ENCODE measurements at places on chromosomes 11 and 22. TPM values are rescaled to one million over a fixed set of nuclear protein-coding genes. Genes with fewer than 3 reads are reported as not detected.

Gene IGHMBP2
- total RNA-seq, result 27.6 TPM

GRCh38 chr11:1490651-1491050 is 4.1 kb upstream of the MOB2 start:
- no peaks in the 10 kb centered on the region for H3K27me3 ChIP-seq
- H3K4me3 ChIP-seq, result no peak overlapping the region
- DNase-seq, result no peak
- no peaks in the 10 kb centered on the region for H3K36me3 ChIP-seq
- no peak overlapping the region for H3K27ac ChIP-seq

GRCh38 chr11:92929246-92929645 is 40.2 kb upstream of the MTNR1B start:
- no peak overlapping the region for H3K4me3 ChIP-seq
- H3K4me1 ChIP-seq, result no peaks in the 10 kb centered on the region
- H3K27ac ChIP-seq, result no peak overlapping the region
- H3K27me3 ChIP-seq, result no peaks in the 10 kb centered on the region

DNA sequence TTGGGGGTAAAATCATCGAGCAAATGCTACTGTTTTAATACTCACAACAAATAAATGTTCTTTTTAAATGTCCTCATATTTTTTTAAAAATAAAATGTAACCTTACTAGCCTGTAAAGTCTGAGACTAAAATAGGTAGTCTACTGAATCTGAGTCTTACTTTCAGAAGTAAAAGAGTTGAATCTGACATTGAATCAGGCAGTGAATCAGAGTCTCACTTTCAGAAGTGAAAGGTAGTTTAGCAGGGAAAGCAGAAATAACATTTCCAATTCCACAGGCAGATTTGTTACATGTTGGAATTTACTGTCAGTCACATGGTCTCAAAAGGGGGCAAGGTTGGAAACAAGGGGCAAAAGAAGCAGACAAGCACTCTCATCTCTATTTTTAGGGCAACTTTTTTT is 143.0 kb downstream of the ELP4 start:
- DNase-seq, result no peak
- H3K4me1 ChIP-seq, result no peaks in the 10 kb centered on the region
- no peak overlapping the region for H3K4me3 ChIP-seq

- peak overlapping the region; percentile 90 for H3K4me3 ChIP-seq
- peak; percentile 44 for DNase-seq
- H3K4me1 ChIP-seq, result peaks cover 59% of the 10 kb centered on the region
- H3K36me3 ChIP-seq, result peaks cover 14% of the 10 kb centered on the region
- H3K27ac ChIP-seq, result peak overlapping the region; percentile 55
- H3K27me3 ChIP-seq, result no peaks in the 10 kb centered on the region
Measured at GRCh38 chr11:63839508-63840355, 822 bp downstream of the MARK2 start.

DNA sequence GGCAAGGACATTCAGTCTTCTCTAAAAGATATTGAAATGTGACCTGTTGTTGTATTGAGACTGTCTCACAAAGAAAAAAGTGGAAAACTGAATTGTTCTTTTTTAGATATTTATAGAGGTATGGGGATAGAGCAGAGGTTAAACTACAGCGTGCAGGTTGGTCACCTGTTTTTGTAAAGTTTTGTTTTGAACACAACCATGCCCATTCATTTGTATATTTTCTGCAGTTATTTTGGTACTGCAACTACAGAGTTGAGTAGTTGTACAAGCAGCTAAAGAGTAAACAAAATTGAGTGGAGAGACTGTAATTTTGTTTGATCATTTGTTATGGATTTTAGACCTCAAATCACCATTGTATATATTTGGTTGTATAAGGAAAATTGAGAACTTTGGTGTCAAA is 11.3 kb downstream of the EED start:
- DNase-seq, result no peak
- H3K4me3 ChIP-seq, result no peak overlapping the region
- H3K36me3 ChIP-seq, result peaks cover 52% of the 10 kb centered on the region
- H3K27me3 ChIP-seq, result no peaks in the 10 kb centered on the region
- no peak overlapping the region for H3K27ac ChIP-seq

Gene GLB1L3
- not detected for total RNA-seq

GRCh38 chr11:108662700-108663099 is 2.2 kb upstream of the DDX10 start:
- H3K27ac ChIP-seq, result no peak overlapping the region
- H3K4me3 ChIP-seq, result no peak overlapping the region
- no peak for DNase-seq
- no peaks in the 10 kb centered on the region for H3K27me3 ChIP-seq

DNA sequence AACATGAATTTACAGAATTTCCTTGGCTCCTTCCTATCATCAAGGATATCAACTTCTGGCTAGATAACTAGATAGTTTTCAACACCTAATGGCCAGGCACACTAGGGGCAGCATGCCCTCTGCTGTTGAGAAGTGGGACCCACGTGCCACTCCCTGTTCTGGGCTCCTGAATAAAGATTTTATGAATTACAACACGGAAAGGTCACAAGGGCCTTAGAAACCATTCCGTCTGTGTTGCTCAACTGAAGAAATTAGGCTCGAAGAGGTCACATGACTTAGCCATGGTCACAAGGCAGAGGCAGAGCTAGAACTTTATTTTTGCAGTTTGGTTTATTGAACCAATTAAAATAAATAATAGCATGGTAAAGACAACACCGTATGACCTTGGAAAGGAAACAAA is 36.0 kb downstream of the PRCP start:
- peak; percentile 51 for DNase-seq
- no peaks in the 10 kb centered on the region for H3K27me3 ChIP-seq
- H3K27ac ChIP-seq, result no peak overlapping the region

Gene CCDC116
- 0.63 TPM for total RNA-seq

Gene DDI1
- not detected for total RNA-seq

Gene ANKK1
- not detected for total RNA-seq

- H3K4me1 ChIP-seq, result peaks cover 86% of the 10 kb centered on the region
- H3K4me3 ChIP-seq, result no peak overlapping the region
- H3K27me3 ChIP-seq, result no peaks in the 10 kb centered on the region
Measured at GRCh38 chr11:94774345-94774744, 6.2 kb downstream of the AMOTL1 start.

Gene HTR3B
- total RNA-seq, result not detected

GRCh38 chr22:27792452-27793161 is 8.9 kb downstream of the MN1 start:
- H3K27me3 ChIP-seq, result no peaks in the 10 kb centered on the region
- H3K27ac ChIP-seq, result no peak overlapping the region
- H3K4me1 ChIP-seq, result 0 out of 2 replicates have a peak, but pooled peaks cover 6% of the 10 kb centered on the region
- H3K36me3 ChIP-seq, result no peaks in the 10 kb centered on the region
- DNase-seq, result no peak

Gene APOA4
- not detected for total RNA-seq

Gene MOV10L1
- not detected for total RNA-seq

DNA sequence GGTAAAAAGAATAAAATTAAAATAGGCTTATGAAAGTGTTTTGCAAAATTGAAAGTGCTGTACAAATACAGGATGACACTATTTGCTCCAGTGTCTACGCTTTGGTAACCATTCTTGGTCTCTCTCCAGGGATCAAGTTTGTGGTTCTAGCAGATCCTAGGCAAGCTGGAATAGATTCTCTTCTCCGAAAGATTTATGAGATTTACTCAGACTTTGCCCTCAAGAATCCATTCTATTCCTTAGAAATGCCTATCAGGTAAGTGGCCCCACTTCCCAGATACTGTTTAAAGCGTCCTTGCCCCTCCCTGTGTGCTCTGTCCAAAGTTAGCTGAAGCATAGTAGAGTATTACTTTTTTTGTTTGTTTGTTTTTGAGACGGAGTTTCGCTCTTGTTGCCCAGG is 3.1 kb downstream of the TRAPPC4 start:
- H3K27ac ChIP-seq, result no peak overlapping the region
- DNase-seq, result no peak

DNA sequence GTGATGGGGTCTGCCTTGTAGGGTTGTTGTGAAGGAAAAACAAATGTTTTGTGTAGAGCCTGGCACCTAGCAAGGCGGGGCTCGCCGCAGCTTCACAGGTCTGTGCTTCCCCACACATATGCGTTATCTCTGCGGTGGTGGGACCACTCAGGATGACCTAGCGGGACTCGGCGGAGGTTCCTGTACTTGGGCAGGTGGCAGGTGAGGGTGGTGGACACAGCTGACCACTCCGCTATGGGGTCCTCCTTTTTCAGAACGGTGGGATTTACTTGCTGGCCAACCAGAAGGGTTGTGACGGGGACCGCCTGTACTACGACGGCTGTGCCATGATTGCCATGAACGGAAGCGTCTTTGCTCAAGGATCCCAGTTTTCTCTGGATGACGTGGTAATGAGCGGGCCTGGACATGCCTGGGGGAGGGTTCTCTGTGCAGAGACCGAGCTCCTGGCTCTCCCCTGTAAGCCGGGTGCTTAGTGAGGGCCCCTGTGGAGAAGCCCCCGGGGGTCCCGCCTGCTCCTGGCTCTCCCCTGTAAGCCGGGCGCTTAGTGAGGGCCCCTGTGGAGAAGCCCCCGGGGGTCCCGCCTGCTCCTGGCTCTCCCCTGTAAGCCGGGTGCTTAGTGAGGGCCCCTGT is 21.3 kb downstream of the NADSYN1 start:
- H3K36me3 ChIP-seq, result peaks cover 17% of the 10 kb centered on the region
- H3K4me3 ChIP-seq, result no peak overlapping the region
- H3K27me3 ChIP-seq, result no peaks in the 10 kb centered on the region
- no peak overlapping the region for H3K27ac ChIP-seq
- no peak for DNase-seq

Gene MPZL2
- 39.4 TPM for total RNA-seq

GRCh38 chr11:32325187-32325586 is 110.2 kb downstream of the WT1 start:
- H3K36me3 ChIP-seq, result no peaks in the 10 kb centered on the region
- no peaks in the 10 kb centered on the region for H3K4me1 ChIP-seq
- no peak overlapping the region for H3K4me3 ChIP-seq
- DNase-seq, result no peak

GRCh38 chr11:47863189-47863897 is 15.2 kb upstream of the NUP160 start:
- no peak overlapping the region for H3K27ac ChIP-seq
- H3K36me3 ChIP-seq, result no peaks in the 10 kb centered on the region
- DNase-seq, result no peak
- no peak overlapping the region for H3K4me3 ChIP-seq

All from PC-9 (cell line).